ENCODE measurements at places on chromosomes 2 and 18.

DNA sequence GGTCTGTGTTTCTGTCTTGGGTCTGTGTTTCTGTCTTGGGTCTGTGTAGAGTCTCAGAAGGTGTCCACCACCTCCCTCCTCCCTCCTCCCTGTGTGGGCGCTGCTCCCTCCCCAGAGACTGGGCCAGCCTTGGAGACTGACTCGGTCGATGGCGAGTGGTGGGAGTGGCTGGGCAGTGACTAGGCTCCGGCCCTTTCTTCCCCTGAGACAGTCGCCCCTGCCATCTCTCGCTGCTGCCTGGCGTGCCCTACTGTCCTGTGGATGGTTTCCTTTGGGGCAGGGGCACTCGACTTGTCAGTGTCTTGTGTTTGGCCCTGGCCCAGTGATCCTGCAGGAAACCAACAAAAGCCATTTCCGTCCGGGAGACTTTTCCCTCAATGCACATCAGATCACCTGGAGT, 215.8 kb downstream of the NDUFA10 start:
- DNase-seq: no peak

DNA sequence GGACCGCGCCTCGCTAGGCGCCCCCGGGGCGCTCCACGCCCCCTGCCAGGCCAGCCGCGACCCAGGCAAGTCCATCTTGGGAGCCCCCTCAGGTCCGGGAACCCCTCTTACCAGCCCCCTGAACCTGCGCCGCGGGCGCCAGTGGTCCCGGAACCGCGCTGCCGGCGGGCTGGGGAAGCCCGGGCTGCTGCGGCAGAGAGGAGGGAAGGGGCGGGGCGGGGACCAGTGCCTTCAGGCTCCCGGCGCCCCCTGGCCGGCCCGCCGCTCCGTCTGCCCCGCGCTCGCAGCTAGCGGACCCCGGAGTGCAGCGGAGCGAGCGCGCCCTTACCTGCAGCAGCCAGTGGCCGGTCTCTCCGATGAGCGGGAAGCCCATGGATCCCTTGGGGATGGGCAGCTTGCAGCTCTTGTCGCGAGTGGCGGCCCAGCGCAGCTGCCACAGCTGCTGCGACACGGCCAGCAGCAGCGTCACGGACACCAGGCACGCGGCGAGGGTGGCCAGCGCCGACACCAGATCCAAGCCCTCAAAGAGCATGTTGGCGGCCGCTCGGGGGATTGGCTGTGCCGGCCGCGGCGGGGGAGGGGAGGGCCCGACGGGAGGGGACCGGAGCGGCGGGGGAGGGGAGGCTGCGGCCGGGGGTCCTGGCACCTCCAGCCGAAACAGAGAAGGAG, at the start of gene CYP26B1:
Gene CYP26B1, minus strand, starts transcription at position 560 of the 669 bp plus-strand sequence. Its CDS starts 28 bp downstream, at position 532.
- DNase-seq: no peak

GRCh38 chr2:137865954-137866540, 98.2 kb upstream of the HNMT start:
- peak; percentile 7 for DNase-seq

GRCh38 chr2:79666430-79666829, 153.6 kb downstream of the CTNNA2 start:
- no peak for DNase-seq

DNA sequence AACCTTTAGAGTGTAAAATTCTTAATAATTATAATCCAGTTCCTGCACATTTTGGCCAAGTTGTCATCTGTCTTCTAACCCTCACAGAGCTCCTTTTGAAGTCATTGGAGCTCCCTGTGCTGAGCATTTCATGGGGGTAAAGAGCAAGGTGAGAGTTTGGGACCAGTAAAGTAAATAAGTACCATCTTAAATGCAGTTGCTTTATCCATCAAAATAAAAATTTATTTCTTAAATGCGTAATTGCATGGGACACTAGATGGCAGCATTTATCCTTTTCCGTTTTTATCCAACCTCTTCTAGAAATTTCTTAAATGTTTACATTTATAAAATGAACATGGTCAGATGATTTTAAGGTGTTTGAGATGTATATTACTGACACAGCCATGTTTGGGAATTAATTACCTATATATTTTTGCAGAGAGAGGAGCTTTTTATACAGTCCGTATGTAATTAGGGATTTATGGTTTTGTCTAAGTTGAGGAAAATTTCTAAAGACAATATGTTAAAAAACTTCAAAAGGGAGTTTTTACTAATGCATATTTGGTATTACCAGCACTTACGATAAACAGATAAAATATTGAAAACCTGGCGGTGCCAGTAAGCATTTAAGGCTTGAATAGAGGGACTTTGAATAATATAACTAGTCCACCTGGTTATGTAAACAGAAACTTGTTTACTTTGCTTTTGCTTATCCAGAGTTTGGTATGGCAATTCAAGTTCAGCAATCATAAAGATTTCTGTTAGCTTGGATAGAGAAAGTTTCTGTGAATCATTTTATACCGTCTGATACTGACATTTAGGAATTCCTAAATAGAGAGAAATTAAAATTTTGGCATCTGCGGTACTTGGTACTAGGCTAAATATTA, 54.5 kb downstream of the ACSL3 start:
- no peak for DNase-seq

DNA sequence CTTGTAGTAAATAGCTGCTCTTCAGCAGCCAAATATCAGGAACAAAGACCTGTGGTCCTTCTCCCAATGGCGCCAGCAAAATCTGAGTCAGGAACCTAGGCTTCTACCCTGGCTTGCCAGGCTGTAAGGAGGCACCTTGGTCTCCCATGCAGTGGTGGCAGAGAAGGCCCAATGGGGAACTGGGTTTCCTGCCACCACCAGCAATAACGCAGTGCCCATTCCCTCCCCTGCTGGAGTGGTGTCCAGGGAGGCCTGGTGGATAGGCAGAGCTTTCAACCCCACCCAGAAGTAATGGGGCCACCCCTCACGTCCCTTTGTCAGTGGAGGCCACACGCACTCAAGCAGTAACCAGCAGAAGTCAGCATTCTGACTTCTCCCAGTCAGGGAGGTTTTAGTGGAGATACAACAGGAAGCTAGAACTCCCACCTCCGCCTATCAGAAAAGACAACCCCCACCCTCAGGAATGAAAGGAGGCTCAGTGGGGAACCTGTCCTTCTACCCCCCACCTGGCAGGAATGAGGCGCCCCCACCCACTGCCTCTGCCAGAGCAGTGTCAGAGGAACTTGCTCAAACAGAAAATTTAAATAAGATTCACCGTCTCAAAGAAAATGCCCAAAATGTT, 132.4 kb downstream of the COPS8 start:
- DNase-seq: no peak
